ENCODE measurements at places on chromosomes 12 and 14.

DNA sequence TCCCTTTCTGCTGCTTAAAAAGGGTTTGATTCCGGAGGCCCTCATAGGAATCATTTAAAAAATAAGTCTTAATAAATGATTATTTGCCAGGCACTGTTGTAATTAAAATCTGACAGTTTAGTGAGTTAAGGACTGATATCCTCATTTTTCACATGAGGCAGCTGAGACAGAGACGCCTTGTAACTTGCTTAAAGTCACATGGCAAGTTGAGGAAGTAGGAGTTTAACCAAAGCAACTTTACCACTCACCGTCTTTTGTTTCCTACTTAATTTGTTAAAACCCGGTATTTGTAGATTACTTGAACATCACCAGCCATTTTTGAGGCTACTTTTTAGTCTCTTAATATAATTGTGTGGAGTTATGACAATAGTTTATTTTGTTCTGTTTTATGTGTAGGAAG, 2.4 kb downstream of the TIGAR start:
- peaks cover 23% of the 10 kb centered on the region for H3K36me3 ChIP-seq
- no peak overlapping the region for H3K4me3 ChIP-seq
- no peak for DNase-seq
- no peaks in the 10 kb centered on the region for H3K27me3 ChIP-seq

GRCh38 chr14:35319509-35319908, 27.3 kb downstream of the PSMA6 start:
- no peak overlapping the region for H3K4me3 ChIP-seq
- DNase-seq: no peak
- H3K4me1 ChIP-seq: no peaks in the 10 kb centered on the region
- H3K36me3 ChIP-seq: peaks cover 35% of the 10 kb centered on the region
- no peak overlapping the region for H3K27ac ChIP-seq

GRCh38 chr14:99775351-99775750, 17.9 kb upstream of the EML1 start:
- H3K36me3 ChIP-seq: peaks cover 12% of the 10 kb centered on the region
- H3K27ac ChIP-seq: no peak overlapping the region
- H3K4me1 ChIP-seq: peaks cover 24% of the 10 kb centered on the region
- no peak overlapping the region for H3K4me3 ChIP-seq
- H3K27me3 ChIP-seq: peaks cover 31% of the 10 kb centered on the region
- DNase-seq: no peak

DNA sequence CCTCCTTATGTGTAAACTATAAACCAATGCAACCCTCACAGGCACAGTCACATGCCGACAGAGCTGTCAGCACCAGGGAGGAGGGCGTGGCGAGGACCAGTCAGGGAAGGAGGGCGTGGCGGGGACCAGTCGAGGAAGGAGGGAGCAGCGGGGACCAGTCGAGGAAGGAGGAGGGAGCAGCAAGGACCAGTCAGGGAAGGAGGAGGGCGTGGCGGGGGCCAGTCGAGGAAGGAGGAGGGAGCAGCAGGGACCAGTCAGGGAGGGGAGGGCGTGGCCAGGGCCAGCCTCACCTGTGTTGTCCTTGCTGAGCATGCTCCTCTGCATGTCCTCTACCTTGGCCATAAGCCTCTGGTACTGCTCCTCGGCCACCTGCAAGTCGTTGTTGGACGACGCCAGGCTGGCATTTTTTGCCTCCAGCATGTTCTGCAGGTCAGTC, 24.2 kb downstream of the GOLGA3 start:
- H3K4me1 ChIP-seq: no peaks in the 10 kb centered on the region
- H3K27me3 ChIP-seq: no peaks in the 10 kb centered on the region
- H3K36me3 ChIP-seq: peaks cover 66% of the 10 kb centered on the region
- no peak overlapping the region for H3K27ac ChIP-seq
- no peak for DNase-seq
- no peak overlapping the region for H3K4me3 ChIP-seq

DNA sequence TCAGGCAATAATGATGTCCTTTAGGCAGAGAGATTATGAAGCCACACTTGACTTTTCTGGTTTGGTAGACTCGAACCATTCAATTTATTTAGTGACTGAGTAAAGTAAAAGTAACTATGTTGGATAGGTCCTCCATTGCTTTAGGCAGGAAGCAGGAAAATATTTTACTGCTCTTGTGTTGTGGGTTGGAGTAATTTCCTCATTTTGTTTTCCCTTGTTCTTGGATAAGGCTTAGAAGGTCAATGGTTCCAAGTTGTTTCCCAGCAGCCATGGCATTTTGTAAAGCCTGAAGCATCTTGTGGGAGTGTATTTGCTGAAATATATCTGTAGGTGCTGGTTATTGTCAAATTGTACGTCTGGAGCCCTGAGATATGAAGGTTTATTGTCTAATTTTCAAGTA, 161.2 kb upstream of the SLC38A2 start:
- H3K4me3 ChIP-seq: no peak overlapping the region
- no peak overlapping the region for H3K27ac ChIP-seq
- DNase-seq: no peak
- H3K4me1 ChIP-seq: peaks cover 22% of the 10 kb centered on the region

- peaks cover 13% of the 10 kb centered on the region for H3K27me3 ChIP-seq
- DNase-seq: no peak
- H3K4me3 ChIP-seq: no peak overlapping the region
These were observed 190.4 kb downstream of the PAH start for GRCh38 chr12:102726686-102727085.

DNA sequence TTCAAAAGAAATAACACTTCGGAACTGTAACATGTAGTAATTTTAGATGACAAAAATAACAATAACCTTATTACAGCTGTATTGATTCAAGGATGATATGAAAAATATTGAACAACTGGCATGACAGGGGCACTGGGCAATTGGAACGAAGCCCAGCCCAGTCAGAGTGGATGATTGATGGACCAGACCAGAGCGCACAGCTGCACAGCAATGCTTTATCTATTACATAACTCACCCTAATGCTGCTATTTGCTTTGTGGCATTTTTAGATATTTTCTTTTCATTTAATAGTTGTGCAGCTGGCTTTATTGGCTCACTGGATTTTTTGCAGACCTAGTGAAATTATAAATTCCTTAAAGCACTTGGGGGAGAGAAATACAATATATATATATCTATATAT, 26.9 kb upstream of the FERMT2 start:
- no peaks in the 10 kb centered on the region for H3K4me1 ChIP-seq
- no peak overlapping the region for H3K4me3 ChIP-seq
- H3K27me3 ChIP-seq: peaks cover 4% of the 10 kb centered on the region
- no peak overlapping the region for H3K27ac ChIP-seq
- DNase-seq: no peak

DNA sequence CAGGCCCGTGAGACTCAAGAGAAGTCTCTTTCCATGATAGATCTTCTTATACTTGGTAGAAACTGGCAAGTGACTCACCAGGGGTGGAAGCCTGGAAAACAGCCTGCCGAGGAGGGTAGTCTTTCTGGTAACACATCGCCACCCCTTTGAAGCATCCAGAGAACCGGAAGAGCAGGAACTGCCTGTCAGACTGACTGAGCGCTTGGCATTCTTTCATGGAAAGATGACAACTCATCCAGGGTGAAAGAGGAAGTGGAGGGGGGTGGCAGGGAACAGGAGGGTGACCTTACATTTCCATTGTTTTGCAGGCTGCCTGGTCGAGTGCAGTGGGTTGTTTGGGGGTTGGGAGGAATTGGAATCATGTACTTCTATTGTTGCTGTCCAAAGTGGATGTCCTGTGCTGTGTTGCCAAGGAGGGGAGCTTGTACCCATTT, 34.5 kb downstream of the PRKCH start:
- H3K36me3 ChIP-seq: no peaks in the 10 kb centered on the region
- H3K4me3 ChIP-seq: no peak overlapping the region
- DNase-seq: no peak
- H3K4me1 ChIP-seq: peaks cover 6% of the 10 kb centered on the region

- H3K4me1 ChIP-seq: peaks cover 6% of the 10 kb centered on the region
- H3K27me3 ChIP-seq: no peaks in the 10 kb centered on the region
- no peak for DNase-seq
- peak overlapping the region; percentile 66 for H3K27ac ChIP-seq
These were observed 59.5 kb downstream of the RBM19 start for GRCh38 chr12:113906411-113907200.

- H3K27me3 ChIP-seq: peaks cover 2% of the 10 kb centered on the region
- DNase-seq: no peak
- H3K4me1 ChIP-seq: no peaks in the 10 kb centered on the region
- H3K27ac ChIP-seq: no peak overlapping the region
These were observed 170.9 kb upstream of the BMP4 start for GRCh38 chr14:54127526-54127925.

GRCh38 chr12:80582431-80582830, 125.0 kb upstream of the MYF6 start:
- no peak overlapping the region for H3K4me3 ChIP-seq
- H3K27ac ChIP-seq: no peak overlapping the region
- no peak for DNase-seq
- no peaks in the 10 kb centered on the region for H3K36me3 ChIP-seq
- H3K27me3 ChIP-seq: no peaks in the 10 kb centered on the region

- no peak for DNase-seq
- H3K27me3 ChIP-seq: no peaks in the 10 kb centered on the region
- no peaks in the 10 kb centered on the region for H3K36me3 ChIP-seq
- H3K4me3 ChIP-seq: no peak overlapping the region
- peaks cover 19% of the 10 kb centered on the region for H3K4me1 ChIP-seq
- no peak overlapping the region for H3K27ac ChIP-seq
These were observed 399.8 kb downstream of the SLC6A15 start for GRCh38 chr12:84512751-84513150.

- no peak overlapping the region for H3K27ac ChIP-seq
- no peaks in the 10 kb centered on the region for H3K36me3 ChIP-seq
- no peak for DNase-seq
- H3K4me1 ChIP-seq: no peaks in the 10 kb centered on the region
- peaks cover 38% of the 10 kb centered on the region for H3K27me3 ChIP-seq
These were observed 20.7 kb upstream of the CREBL2 start for GRCh38 chr12:12590961-12591360.

GRCh38 chr12:69415471-69416275, 54.5 kb upstream of the FRS2 start:
- no peak overlapping the region for H3K27ac ChIP-seq
- no peaks in the 10 kb centered on the region for H3K36me3 ChIP-seq
- DNase-seq: peak; percentile 44
- no peaks in the 10 kb centered on the region for H3K4me1 ChIP-seq

GRCh38 chr12:96326628-96327227, 73.5 kb downstream of the CDK17 start:
- no peak overlapping the region for H3K27ac ChIP-seq
- no peak for DNase-seq
- H3K36me3 ChIP-seq: peaks cover 84% of the 10 kb centered on the region
- no peak overlapping the region for H3K4me3 ChIP-seq

DNA sequence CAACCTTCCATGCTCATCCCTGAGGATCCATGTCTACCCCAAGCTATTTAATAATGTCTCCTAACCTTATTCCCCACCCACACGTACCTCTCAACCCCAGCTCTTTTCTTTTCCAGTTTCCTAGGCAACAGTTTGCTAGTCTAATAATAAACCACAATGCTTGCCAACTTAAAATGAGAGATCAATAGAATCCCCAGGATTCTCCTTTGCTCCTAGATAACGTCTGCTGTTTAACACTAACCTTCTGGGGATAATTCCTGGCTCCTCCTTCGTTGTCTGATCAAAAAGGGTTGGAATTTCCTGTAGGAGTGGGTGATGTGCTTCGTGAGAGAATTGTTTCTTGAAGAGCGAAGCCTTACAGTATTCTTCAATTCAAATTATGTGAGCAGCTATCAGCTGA, 42.2 kb upstream of the DBX2 start:
- no peak overlapping the region for H3K4me3 ChIP-seq
- no peaks in the 10 kb centered on the region for H3K4me1 ChIP-seq
- H3K27me3 ChIP-seq: peaks cover 3% of the 10 kb centered on the region
- no peak for DNase-seq
- H3K36me3 ChIP-seq: no peaks in the 10 kb centered on the region

All from nephron progenitor cell (in vitro differentiated cells).